ENCODE measurements at places on chromosomes 1 and 21.
A peak's percentile ranks its signal among the peaks of the same experiment; 100 is the strongest.

GRCh38 chr1:51622455-51622913 lies 5.6 kb downstream of the OSBPL9 start:
- peak; percentile 18 for DNase-seq

DNA sequence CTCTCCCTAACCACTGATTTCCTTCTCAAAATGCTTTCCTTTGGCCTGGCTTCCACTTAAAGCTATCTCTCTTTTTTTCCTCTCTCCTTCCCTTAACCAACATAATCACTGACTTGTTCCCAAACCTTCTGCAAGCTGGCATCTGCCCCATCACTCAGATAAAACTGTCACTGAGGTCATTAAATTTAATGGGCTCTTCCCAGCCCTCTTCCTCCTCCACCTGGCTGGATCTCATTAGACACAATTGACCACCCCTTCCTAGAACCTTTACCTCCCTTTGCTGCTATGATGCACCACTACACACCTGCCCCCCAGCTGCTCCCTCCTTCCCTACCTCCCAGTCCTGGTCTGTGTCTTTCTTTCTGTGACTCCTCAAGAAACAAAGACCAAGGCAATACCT lies 44.0 kb upstream of the GJB5 start:
- no peak for DNase-seq

- no peak for DNase-seq
Measured at GRCh38 chr1:96969656-96970163, 248.1 kb downstream of the PTBP2 start.

GRCh38 chr1:25922971-25923552 lies 16.8 kb upstream of the STMN1 start:
- DNase-seq = no peak

DNA sequence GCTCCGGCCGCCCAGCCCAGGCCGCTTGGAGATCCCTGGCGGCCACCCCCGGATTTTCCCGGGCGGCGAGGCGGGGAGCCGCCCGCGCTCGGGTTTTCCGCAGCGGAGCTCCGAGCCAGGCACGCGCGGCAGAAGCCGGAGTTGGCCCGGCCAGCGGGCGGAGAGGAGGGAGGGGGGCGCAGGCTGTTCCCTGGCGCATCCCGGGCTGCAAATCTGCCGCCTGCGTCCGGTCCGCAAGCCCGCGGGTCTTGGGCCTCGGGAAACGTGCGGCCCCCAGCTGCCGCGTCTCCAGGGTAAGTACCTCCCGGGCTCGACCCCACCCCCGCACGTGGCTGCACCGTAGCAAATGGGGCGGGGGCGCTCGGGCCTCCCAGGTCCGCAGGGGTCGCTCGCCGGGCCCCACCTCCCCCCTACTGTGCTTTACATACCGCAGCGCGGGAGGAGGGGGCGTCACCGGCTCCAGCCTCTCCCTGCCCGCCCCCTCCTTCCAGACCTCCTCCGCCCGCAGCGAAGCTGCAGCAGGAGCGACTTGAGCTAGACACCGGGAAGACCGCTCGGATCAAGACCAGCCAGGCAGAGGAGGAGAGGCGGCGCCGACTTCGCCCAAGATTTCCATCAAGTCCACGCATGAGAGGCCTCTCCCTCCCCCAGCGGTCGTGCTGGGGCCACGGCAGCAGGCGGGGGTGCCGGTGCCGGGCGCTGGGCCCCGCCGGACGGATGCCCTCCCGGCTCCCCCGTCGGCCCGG lies 1.6 kb downstream of the TMEM200B start:
- no peak for DNase-seq

DNA sequence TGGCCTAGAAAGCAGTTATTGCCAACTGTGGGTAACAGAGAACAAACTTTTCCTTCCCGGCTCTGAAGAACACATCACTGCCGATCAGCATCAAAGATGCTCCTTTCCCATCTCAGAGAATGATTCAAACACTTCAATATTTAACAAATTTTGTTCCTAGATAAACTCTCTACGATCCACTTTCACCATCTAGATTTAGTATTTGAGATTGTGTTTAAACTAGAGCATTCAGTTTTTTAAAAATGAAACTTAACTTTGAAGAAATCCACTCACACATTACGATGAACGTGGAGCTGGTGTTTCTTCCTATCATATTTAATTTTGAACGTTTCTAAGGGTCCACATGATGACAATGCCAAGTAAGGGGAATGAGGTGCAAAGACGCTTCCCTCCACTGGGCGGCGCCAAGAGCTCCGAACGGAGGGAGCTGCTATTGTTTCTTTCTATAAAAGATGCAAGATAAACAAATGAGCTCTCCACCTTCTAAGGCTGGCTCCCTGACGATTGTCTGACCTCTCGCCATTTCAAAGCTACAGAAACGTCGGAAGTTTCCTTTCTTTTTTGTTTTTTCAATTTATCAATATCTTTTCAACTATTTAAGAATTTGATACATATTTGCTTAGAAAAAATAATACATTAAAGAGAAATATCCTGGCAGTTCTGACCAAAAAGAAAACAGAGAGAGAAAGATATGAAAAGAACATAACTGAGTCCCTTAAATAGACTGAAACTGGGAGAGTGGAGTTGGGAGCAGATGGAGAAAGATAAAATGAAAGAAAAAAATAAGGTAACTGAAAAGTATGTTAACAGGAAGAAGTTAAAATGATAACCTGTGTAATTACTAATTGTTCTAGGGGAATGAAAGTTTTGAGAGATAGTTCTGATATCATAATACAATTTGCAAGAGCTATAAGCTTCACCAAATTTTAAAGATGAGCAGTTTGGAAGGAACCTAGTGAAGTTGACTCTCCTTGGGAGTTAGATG lies 4.4 kb upstream of the BARHL2 start:
- DNase-seq = peak; percentile 80

DNA sequence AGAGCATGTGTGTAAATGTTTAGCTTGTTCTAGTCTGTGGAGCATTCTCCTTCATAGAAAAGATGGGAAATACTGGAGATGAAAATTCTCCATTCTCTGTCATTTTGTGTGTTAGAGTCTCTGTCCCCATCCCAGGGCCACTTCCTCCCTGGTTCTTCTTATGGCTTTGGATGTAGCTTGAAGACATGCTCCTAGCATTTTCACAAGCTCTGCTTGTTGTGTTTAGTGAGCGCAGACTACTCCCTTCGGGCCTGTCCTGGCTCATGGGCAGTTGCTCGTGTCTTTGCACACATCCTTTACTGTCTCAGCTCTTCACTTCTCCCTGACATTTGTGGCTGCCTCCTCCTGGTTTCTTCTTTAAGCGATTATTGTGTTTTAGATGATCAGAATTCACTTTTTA lies 30.4 kb downstream of the MAPKAPK2 start:
- no peak for DNase-seq

GRCh38 chr1:54750596-54750995 lies 13.7 kb downstream of the PARS2 start:
- DNase-seq = no peak

DNA sequence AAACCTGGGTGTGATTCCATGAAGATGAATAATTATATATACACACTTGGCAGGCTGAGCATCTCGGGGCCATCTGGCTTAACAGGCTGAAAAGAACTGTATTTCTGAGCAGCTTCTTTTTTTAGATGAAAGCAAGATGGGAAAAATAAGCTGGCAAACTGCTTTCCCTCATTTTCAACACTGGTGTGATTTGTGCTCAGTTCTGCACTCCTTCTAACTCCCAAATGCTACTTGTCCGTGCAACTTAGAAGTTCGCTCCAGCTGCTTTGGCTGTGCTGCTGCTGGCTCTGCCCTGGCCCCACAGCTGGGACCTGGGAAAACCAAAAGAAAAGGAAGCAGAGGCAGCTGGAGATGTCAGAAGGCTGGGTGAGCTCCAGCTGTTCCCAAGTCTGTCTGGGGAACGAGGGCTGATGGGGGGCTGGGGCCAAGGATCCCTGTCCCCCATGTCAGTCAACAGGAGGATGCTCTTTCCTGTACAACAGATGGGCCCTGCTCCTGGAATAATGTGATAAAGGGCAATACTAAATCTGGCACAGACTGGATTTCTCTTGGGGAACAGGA lies 44.9 kb downstream of the PAFAH2 start:
- no peak for DNase-seq

DNA sequence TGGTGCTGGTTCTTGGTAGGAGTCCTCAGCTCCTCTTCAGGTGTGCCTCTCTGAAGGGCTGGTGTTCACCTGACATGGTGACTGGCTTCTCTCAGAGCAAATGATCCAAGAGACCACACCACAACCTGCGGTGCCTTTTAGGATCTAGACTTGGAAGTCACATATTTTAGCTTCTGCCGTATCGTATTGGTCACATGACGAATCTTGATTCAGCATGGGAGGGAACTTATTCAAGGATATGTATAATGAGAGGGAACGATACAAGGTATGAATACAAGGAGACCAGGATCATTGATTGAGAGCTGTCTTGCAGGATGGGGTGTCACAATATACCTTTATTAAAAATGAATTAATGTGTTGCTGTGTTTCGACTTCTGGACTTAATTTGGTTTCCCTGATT lies 58.0 kb downstream of the RAP1A start:
- no peak for DNase-seq

DNA sequence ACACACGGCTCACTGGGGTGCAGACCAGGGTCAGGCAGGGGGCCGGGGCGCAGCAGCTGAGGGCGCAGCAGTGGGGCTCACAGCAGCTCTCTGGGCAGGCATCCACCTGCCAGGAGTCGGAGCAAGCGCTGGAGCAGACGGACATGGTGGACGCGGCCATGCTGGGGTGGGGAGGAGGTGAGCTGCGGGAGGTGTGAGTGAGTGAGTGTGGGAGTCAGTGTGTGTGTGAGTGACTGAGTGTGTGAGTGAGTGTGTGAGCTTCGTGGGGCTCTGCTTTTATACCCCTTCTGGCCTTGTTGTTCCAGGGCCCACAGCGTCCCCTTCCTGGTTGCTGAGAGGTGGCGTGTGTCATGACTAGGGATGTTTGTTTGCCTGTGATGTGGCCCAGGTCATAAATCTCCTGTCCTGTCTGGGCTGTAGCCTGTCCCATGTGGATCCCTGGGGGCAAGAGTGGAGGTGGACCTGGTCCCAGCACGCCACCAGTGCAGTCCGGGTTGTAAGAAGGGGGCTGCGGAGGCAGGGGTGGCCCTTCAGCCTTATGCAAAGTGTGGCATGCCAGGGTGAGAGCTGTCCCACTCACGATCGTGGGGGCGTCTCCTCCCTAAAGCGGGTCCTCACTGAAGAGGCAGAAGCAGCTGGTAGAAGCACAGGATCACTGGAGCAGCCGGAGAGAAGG lies at the start of gene KRTAP10-1:
Gene KRTAP10-1 (minus strand): TSS at position 205 of the 676 bp plus-strand sequence. CDS start 45 bp downstream, at position 160.
- no peak for DNase-seq

- no peak for DNase-seq
Measured at GRCh38 chr21:39750670-39751069, 5.7 kb downstream of the IGSF5 start.

DNA sequence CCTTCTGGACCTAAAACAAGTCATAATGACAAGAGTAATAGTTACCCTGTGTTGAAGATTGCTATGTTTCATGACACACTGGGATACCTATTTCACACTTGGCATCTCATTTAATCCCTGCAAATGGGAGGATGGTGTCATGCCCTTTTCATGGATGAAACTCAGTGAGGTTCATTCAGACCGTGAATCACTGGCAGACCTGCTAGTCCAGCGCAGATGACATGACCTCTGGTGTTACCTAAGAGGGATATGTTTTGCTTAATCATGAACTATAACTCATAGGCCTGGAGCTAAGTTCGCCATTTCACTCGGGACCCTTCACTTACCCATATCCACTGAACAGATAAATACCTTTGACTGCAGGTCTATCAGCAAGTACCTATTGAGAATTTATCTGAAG lies 286.6 kb upstream of the FMN2 start:
- DNase-seq = no peak

GRCh38 chr1:197184190-197184589 lies 37.7 kb upstream of the ASPM start:
- no peak for DNase-seq

DNA sequence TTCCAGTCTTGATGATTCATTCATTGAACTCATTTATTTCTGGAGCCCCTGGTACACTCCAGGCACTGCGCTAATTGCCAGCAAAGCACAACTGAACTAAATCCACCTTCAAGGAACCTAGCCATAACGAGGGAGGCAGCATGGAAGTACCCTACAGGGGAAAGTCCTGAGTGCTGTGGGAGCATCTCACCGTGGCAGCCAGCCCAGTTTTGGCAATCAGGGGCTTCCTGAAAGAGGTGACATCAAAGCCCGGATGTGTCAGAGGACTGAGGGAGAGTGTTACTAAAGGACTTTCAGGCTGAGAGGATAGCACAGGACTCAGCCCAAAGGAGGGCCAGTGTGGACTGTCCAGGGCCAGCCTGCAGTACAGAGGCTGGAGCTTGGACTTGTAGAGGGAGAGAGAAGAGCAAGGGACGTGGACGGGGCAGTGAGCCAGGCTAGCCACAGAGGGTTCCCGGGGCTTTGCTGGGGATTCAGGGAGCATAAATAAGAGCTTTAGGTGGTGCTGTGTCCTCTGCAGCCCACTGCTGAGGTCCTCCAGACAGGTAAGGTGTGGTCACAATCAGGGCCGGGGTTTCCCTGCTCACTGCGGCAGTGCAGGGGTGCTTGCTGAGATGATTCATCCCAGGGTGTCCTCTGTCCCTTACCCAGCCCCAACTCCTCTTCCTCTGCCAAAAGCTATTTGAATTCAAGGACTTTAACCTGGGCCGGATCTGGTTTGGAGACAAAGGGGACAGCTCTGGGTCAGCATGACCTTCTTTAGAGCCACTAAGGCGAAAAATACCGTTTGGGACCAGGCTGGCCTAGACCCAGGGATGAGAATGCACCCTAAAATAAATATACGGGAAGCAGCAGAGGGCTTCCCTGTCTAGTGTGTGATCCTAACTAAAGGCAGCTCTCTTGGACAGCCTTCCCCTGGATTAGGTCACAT lies 128.3 kb downstream of the EDEM3 start:
- no peak for DNase-seq

Data from Jurkat, Clone E6-1 (cell line).